ENCODE measurements at places on chromosomes 7 and 10.
A peak's percentile ranks its signal among the peaks of the same experiment; 100 is the strongest.

GRCh38 chr7:140364819-140365218 lies 33.5 kb downstream of the SLC37A3 start:
- no peak for DNase-seq

- DNase-seq = peak; percentile 75
Observed at GRCh38 chr7:117124591-117125220, 171.4 kb downstream of the ST7 start.

- DNase-seq = peak; percentile 71
Observed at GRCh38 chr7:78134256-78134655, 335.7 kb downstream of the PHTF2 start.

- no peak for DNase-seq
Observed at GRCh38 chr10:9301554-9301953, 1247.1 kb downstream of the GATA3 start.

DNA sequence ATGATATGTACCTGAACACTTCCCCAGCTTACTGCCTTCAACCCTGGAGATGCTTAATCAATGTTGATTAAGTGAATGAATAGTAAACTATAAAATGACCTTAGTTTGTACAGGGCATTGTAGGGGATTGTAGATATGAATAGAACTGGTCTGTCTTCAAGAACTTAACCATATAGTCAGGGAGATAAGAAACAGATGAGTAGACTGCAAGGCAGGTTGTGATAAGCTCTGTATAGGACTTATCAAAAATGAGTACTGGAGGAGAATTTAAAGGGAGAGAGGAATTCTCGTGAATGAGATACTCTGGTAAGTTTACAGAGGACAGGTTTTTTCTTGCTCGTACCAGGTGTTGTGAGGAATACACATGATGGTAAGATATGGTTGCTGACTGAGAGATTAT lies 27.6 kb downstream of the SGPL1 start:
- DNase-seq = no peak

GRCh38 chr10:86061278-86062197 lies 305.1 kb downstream of the GRID1 start:
- DNase-seq = no peak

- DNase-seq = no peak
Observed at GRCh38 chr10:101415884-101416283, 61.9 kb downstream of the BTRC start.

GRCh38 chr7:140326116-140326928 lies 72.0 kb downstream of the SLC37A3 start:
- peak; percentile 44 for DNase-seq

GRCh38 chr10:52744057-52744805 lies 28.4 kb downstream of the MBL2 start:
- DNase-seq = no peak

DNA sequence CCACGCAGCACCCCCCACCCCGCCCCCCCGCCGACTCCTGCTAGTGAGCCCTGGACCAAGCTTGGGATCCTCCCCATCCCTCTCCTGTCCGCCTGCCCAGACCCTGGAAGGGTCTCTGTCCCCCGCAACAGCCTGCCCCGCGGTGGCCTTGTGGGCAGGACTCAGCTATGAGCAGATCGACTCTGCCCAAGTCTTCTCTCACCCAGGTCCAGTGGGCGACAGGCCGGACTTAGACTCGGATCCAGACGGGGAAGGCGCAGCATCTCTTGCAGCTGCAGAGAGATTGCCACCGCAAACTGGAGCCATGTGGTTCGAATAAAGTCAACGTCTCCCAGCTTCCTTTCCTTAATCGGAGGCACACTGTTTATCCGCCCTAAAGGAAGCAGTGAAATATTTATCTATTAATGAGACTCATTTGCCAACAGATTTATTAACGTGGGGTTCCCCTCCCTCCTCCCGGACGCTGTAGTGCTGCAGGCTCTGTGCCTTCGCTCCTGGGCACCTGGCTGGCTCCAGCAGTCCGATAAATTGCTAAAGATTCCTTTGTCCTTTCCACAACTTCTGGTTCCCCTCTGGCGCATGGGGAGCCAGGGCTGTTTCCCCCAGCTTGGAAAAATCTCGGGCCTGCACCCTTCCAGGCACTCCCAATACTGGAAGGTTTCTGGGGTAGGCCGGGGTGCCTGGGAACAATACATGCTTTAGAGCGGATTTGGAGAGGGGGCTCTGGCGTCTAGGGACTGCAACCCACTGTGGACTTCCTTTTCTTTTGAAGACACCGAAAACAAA lies 634 bp upstream of the HOXA7 start:
- no peak for DNase-seq

DNA sequence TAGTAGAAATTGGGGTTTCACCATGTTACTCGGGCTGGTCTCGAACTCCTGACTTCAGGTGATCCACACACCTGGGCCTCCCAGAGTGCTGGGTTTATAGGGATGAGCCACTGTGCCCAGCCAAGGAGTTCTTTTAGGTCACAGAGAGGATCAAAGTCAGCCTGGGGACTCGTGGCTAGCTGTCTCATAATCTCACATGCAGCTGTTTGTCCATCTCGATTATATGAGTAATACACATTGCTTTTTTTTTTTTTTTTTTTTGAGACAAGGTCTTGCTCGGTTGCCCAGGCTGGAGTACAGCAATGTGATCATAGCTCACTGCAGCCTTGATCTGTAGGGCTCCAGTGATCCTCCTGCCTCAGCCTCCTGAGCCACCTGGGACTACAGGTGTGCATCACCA lies 2.2 kb downstream of the IFT22 start:
- DNase-seq = no peak

DNA sequence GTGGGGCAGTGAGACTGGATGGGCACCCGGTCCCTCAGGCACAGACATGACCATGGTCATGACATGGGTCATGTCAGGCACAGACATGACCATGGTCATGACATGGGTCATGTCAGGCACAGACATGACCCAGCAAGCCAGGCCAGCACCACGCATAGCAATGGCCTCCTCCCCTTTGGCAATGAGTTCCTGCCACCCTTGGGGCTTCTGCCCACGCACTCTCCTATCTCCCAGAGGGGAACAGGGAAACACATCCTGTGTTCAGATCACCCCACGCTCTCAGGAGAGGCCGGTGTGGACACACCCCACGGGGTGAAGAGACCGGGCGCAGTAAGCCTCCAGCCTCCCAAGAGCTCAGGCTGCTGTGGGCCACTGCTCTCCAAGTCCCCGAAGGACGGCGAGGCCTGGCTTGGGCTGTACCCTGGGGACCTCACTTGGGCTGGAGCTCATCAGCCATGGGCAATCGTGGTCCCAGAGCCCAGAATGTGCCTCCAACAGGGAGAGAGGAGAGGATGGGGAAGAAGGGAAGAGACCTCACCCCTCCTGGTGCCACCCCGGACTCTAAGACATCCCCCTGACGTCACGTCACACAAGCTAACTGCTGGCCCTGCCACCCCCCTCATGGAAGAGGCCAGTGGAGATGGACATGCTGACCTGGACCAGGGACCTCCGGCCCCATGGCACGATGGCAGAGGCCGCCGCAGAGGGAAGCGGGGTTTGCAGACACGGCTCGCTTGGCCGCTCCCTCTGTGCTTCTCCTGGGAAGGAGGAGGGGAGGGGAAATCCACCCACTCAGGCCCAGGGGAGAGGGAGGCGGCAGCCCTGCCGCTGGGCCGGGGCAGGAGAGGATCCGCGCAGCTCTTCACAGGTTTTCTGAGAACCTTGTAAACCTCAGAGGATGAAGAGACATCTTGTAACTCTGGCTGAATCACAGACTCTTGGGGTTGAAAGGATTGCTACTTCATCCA lies 269.6 kb downstream of the ELFN1 start:
- peak; percentile 53 for DNase-seq

- DNase-seq = no peak
Observed at GRCh38 chr10:16779384-16779915, 37.8 kb downstream of the RSU1 start.

- DNase-seq = no peak
Observed at GRCh38 chr7:3960050-3960763, 659.2 kb downstream of the SDK1 start.

- DNase-seq = no peak
Observed at GRCh38 chr10:66555061-66555460, 370.8 kb upstream of the LRRTM3 start.

DNA sequence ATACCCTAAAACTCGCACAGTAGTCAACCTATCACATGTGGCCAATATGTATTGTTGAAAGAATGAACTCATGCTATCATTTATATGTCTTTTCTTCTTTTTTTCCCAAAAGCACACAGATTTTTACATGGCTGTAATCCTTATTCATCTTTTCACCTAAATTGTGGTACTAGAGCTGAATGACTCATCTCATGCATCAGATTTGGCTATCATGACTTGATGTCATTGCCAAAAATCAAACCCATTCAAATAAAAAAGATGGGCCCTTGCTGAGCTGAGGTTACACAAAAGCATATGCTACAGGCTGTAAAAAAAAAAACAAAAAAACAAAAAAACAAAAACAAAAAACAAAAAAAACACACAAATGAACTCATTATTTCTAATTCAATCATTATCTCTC lies 3.3 kb upstream of the LMOD2 start:
- no peak for DNase-seq

- DNase-seq = no peak
Observed at GRCh38 chr7:103711413-103711812, 265.4 kb upstream of the SLC26A5 start.

- DNase-seq = peak; percentile 18
Observed at GRCh38 chr7:122983261-122983660, 12.2 kb downstream of the TAS2R16 start.

DNA sequence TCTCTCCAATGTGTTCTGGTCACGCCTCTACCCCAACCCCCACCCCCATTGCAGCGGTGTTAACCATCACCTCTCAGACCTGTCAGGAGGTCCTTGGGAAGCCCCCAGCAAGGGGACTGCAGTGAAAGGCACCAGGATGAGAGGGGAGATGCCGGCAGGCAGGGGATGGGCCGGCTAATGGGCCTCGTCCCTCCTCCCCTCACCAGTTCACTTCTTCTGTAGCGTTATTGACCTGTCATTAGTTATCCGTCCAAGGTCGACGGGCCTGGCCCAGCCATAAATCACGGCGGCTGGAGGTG lies 18.8 kb downstream of the POLL start:
- no peak for DNase-seq

DNA sequence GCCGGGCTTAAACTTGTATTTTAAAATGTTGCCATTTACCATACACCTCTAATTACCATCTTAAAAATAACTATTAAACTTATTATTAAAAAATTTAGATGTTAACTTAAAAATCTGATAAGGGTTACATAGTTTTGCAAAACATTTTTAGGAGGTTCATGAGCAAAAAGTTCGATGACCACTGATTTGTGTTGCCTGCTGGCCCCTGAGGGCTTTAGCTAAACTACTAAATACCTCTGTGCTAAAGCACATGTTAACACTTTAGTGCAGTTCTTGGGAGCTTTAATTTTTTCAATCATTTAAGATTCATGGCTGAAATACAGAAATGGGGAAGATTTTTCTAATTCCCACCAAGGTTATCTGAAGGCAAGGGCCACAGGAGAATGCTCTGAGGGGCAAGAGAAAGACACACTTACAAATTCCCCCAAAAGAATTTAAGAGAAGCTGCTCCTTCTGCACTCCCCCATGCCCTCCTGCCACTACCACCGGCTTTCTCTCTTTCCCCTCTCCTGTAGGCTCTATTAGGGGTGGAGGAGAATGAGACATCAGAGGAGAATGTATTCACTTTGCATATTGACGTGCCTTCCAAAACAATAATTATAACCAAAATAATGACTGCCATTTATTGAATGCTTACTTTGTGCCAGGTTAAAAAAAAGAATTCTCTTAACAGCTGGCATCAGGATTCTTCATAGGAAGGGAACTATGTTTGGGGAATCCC lies 106.2 kb downstream of the RTKN2 start:
- no peak for DNase-seq

DNA sequence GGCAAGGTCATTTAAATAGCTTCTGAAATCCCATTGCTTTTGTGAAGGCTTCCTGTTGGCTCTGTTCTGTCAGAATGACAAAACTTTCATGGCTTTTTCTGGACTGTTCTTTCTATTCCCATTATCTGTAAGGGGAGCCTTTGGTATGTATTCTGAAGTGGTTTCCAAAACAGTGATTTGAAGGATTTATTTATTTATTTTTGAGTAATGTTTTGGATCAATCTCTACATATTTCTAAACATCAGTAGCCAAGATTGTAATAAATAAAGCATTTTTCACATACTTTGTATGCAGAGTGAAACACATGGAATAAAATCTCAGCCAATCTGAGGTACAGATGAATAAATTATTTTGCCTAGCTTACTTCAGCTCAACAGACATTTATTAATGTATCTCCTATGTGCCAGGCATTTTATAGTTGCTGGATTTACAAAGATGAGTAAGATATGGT lies 121.1 kb downstream of the BBS9 start:
- no peak for DNase-seq

GRCh38 chr10:89357975-89358374 lies 19.9 kb upstream of the IFIT1B start:
- no peak for DNase-seq

DNA sequence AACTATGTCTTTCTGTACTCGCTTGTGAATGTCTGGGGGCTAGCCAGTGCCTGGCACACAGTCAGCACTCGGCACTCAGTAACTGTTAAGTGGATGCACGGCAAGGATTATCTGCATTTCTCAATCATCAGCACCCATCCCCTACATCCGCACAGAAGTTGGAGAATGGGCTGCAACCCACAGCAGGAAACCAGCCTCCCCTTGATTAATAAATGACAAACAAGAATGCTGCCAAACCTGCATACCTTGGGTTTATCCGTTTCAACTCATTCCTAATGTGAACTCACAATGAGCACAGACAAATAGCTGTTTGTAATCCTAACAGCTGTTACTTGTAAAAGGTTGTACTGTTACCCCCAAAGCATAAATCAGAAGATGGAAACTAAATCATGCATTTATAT lies 28.9 kb downstream of the PPP1R3C start:
- no peak for DNase-seq

All from foreskin melanocyte (primary cell).